ENCODE measurements at places on chromosomes 11 and 22. TPM values are rescaled to one million over a fixed set of nuclear protein-coding genes. Genes with fewer than 3 reads are reported as not detected.

Gene SLC22A24
- not detected for total RNA-seq

Gene MISFA
- not detected for total RNA-seq

Gene TCN2
- 3.8 TPM for total RNA-seq

Gene ANO9
- total RNA-seq, result 28.2 TPM

Measured in OCI-LY7 (cell line).